Stomach (tissue), 19 donors: ENCODE measurements at places on chromosomes 5 and 9. TPM values are rescaled to one million over a fixed set of nuclear protein-coding genes. Genes with fewer than 3 reads are reported as not detected.

DNA sequence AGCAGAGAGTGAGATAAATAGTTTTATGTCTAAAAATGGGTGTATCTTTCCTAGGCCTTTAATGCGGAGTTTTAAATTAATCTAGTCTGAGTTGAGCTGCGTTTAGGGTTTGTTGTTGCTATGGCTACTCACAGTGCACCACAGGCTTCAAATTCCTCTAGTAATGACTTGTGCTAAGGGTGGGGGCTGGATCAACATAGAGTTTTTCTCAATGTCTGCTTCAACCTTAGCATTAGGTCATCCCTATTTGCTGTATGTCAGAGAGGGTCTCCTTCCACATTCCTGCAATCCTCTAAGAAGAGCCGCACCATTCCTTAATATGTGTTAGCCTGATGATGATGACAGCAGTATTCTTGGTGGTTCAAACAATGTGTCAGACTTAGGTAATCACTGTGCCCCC is 465.6 kb upstream of the KIF2A start:
- no peak for DNase-seq

- no peak for DNase-seq
These were observed 9.5 kb downstream of the MTRR start for GRCh38 chr5:7878381-7878873.

GRCh38 chr5:180647941-180648500 is 1.4 kb downstream of the FLT4 start:
- no peak for DNase-seq

- no peak for DNase-seq
These were observed 124.7 kb downstream of the TLE1 start for GRCh38 chr9:81564632-81565031.

GRCh38 chr5:139658501-139658927 is 10.4 kb downstream of the CXXC5 start:
- DNase-seq, result no peak

GRCh38 chr5:154366353-154366752 is 79.4 kb upstream of the SAP30L start:
- DNase-seq, result no peak

DNA sequence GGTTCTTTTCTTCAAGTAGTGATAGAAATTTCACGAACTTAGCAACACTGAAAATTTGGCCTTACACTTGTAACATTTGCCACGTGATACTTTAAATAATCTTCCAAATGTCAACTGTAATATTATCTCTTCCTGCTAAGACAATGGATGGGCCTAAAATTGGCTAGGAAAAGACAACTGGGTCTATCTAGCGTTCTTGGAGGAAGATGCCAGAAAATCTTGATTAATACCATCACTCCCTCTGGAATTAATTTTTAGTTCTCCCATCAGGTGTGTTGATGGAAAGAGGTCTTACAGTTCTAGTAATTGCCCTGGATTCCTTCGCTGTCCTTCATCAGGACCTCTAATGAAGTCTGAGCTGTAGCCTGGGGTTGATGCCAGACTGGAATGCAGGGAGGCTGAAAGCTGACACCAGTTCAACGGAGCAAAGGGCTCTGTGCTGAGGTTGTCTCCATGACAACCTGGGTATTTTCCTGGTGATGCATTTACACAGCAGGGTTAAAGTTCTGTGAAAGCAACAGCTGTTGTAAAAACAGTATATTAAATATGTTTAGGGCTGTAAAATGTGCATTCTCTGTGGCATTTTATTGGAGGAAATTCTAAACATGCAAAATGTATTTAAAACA is 92.3 kb downstream of the GAS1 start:
- peak; percentile 90 for DNase-seq

- DNase-seq, result no peak
These were observed 11.8 kb downstream of the FXN start for GRCh38 chr9:69047371-69047770.

GRCh38 chr9:25742256-25742655 is 64.0 kb upstream of the TUSC1 start:
- DNase-seq, result no peak

GRCh38 chr5:75200776-75201175 is 35.9 kb downstream of the ANKRD31 start:
- DNase-seq, result no peak

DNA sequence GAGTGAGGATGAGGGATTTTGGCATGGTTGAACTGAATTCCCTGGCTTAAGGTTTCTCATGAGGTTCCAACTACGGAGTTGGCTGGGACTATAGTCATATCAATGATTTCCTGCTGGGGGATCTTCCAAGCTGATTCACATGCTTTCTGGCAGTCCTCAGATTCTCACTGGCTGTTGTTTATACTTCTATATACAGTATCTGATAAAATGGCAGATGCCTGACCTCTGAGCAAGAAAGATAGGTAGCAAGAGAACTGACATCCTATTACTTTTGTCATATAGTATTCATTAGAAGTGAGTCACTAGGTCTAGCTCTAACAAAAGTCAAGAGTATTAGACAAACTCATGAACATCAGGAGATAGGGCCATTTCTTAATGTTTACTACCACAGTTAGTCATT is 440.9 kb upstream of the EDIL3 start:
- no peak for DNase-seq

- DNase-seq, result peak; percentile 60
These were observed 35.9 kb upstream of the ARSB start for GRCh38 chr5:79020861-79021561.

GRCh38 chr5:115661101-115661500 is 35.3 kb upstream of the TMED7 start:
- DNase-seq, result peak; percentile 27

DNA sequence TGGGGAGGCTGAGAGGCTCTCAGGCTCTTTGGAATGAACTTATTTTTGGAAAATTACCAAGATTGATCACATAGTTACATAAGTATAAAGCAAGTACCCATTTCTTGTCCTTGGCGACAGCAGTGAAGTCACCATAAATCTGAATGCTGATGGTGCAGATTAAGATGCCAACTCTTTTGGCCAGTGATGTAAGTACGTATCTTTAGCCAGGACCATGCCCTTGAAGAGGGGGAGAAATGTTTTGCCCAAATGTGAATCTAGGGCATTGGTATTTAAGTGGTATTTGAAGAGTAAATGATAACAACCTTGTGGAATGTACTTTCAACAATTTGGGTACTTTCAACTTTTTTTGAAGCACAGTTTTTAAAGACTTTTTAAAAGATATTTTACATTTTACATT is 68.2 kb upstream of the RAD23B start:
- DNase-seq, result no peak

- DNase-seq, result no peak
These were observed 62.1 kb downstream of the TMOD1 start for GRCh38 chr9:97563458-97564135.

DNA sequence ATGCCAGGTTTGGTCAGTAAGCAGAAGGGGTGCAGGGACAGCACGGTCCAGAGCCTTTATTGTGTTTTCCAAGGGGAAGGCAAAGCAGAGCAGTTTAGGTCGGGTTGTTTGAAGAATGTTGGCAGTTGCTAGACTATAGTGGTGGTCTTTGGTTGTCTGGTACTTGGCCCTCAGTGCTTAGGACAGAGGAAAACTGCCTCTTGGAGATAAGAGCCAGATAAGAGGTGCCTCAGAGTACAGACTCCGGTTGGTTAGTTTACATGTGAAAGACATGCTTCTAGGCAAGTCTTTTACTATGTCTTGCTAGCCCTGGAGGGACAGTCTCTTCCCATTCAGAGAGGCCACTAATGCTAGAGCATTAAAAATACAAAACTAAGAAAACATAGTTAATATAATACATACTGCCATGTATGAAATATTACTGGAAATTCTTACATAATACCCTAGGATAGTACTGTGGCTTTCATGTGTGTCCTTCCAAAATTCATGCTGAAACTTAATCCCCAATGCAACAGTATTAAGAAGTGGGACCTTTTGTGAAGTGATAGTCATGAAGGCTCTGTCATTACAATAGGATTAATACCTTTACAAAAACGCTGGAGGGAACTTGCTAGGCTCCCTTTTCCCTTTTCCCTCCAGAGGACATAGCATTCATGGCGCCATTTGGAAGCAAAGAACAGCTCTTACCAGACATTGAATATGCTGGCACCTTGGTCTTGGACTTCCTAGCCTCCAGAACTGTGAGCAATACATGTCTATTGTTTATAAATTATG is 280.4 kb downstream of the TMEM167A start:
- DNase-seq, result no peak

DNA sequence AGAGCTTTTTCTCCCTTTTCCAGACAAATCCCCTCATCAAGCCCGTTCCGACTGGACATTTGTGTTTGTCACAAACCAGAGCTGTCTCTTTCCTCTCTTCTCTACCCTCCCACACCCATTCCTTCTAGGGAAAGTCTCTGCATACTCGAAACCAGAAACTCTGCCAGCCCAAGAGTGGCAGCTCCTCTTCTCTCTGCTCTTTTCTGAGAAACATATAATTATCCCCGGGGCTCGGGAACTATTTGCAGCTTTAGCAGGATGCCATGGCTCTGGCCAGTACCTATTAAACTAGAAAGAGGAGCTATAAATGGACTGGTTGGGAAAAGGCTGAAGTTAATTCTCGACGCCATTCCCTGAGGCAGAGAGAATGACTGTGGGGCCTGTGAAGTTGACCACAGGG is 82.6 kb downstream of the SH3PXD2B start:
- DNase-seq, result no peak

- DNase-seq, result peak; percentile 60
These were observed at the start of gene HAVCR2 for GRCh38 chr5:157108976-157109375. HAVCR2 (minus strand) TSS chr5:157109044; CDS start chr5:157108983, 61 bp downstream.

GRCh38 chr5:80284720-80285119 is 28.9 kb upstream of the SERINC5 start:
- peak; percentile 37 for DNase-seq

GRCh38 chr9:121652021-121652837 is 795 bp downstream of the DAB2IP start:
- peak; percentile 81 for DNase-seq

GRCh38 chr5:176906126-176906525 is 7.0 kb upstream of the HK3 start:
- DNase-seq, result no peak

DNA sequence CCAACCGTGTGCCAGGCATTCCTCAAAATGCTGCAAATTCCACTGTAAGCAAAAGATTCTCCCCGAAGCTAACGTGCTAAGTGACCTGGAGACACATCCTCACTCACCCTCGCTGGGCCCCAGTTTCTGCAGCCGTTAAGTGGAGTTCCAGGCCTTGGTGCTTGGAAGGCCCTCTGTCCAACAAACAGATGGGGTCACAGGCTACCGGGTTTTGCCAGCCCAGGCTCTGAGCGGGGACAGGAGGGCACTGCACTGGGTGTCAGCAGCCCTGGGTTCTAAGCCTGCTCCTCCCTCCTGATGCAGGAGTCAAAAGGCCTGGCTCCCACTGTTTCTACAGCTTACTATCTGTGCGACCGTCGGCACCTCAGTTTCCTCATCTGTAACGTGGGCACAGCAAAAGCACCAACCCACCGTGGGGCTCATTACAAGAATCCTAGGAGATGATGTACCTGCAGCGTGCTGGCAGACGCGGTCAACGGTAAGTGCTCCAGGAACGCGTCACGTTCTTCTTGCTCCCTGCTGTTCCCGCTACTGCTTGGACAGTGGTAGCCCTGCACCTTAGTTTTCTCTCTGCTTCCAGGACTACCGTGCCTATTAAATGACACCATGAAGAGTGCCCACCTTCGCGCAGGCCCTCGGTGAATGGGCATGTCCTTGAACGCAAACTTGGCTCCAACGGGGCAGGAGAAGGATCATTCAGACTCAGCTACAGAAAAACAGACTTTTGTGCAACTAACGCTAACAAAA is 84.8 kb downstream of the ADAMTS2 start:
- peak; percentile 19 for DNase-seq

GRCh38 chr5:135372654-135373381 is 26.2 kb downstream of the MACROH2A1 start:
- no peak for DNase-seq

DNA sequence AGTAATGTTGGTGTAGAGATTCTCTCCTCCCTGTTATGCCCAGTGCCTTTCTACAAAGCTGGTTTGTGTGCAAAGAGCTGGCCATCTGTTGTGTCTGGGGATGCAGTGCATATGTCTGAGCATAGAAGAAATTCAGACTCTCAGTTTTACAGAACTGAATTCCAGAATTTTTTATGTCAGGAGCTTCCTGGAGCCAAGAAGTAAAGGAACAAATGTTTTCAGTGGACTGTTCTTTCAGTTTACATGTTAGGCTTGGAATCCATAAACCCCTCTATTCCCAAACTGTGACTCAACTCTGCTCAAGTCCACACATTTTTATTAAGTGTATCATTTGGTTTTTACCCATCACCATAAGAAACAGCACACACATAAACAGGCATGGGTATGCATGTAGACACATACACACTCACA is 366.0 kb downstream of the BRINP1 start:
- DNase-seq, result no peak

DNA sequence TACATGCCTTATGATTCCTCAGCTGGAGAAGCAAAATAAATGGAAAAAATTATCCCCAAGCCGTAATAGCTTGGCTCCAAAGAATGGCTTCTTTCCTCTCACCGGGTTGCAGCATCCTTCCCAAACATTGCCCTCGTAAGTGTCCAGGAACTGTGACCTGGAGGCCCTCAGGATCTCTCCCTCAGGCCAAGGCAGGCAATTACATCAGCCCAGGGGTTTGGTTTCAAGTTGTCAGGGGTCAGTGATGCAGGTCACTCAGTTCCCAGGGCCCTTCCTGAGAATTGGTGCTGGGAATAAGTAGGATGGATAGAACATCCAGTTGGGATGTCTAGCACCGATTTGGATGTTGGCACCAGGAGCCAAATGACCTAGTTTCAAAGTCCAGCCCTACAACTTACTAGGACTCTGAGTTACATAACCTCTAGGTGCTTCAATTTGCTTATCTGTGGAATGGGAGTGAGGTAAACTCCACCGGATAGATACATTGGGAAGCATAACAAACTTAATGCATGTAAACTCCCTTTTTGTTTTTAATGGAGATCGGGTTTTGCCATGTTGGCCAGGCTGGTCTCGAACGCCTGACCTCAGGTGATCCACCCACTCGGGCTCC is 133.5 kb upstream of the DAP start:
- DNase-seq, result no peak

DNA sequence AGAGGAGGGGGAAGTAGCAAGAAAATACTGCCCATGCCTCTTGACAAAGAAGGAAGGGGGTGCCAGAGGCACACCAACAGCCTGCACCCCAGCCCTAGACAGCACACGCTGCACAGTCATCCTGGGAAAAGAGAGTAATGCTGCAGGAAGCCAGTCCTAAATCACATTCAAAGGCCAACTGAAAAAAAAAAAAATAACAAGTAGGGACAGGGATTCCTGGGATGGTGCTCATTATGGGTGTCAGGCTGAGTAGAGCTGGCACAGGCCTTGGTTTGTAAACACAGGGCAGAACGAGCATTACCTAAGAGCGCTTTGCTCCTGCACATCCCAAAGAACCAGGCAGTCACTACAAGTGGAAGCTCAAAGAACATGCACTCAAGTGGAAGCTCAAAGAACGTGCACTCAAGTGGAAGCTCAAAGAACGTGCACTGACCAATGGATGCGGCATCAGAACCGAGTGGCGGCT is 7.8 kb downstream of the RAPGEF1 start:
- no peak for DNase-seq

- DNase-seq, result no peak
These were observed 116.3 kb downstream of the COL23A1 start for GRCh38 chr5:178473854-178474253.

Gene ADGRV1
- 0.75 TPM for polyA plus RNA-seq

Gene ISOC1
- 24.3 TPM for polyA plus RNA-seq

Gene CNTLN
- 2.0 TPM for polyA plus RNA-seq

Gene C1QTNF3
- 4.5 TPM for polyA plus RNA-seq

Gene SLIT3
- polyA plus RNA-seq, result 1.6 TPM

Gene PCDHA10
- not detected for polyA plus RNA-seq

Gene SLC25A2
- polyA plus RNA-seq, result not detected

Gene ATP10B
- 1.6 TPM for polyA plus RNA-seq

Gene CCDC152
- 0.68 TPM for polyA plus RNA-seq

Gene NLN
- 11.5 TPM for polyA plus RNA-seq

Gene LHX3
- not detected for polyA plus RNA-seq

Gene GRAMD2B
- polyA plus RNA-seq, result 5.7 TPM

Gene KIF24
- polyA plus RNA-seq, result 0.46 TPM

Gene PCDHA9
- not detected for polyA plus RNA-seq
